ENCODE measurements at places on chromosomes 7 and 10.

DNA sequence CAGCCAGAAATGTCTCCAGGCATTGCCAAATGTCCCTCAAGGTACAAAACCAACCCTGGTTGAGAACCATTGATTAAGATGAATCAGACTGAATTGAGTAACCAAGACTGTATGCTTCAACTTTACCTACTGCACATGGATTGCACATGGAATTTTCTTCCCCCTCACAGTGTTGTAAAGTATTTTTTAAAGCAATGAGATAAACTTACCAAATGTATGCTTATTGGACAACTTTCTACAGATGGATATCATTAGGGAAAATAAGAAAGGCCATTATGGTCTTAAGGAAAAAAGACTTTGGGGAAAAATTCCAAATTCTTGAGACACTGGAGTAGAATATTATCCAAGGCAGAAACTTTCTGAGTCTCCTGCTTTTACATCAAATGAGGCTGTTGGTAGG is 20.9 kb upstream of the MTPN start:
- no peak for DNase-seq

GRCh38 chr10:130891066-130891465 is 420.5 kb downstream of the TCERG1L start:
- no peak for DNase-seq

DNA sequence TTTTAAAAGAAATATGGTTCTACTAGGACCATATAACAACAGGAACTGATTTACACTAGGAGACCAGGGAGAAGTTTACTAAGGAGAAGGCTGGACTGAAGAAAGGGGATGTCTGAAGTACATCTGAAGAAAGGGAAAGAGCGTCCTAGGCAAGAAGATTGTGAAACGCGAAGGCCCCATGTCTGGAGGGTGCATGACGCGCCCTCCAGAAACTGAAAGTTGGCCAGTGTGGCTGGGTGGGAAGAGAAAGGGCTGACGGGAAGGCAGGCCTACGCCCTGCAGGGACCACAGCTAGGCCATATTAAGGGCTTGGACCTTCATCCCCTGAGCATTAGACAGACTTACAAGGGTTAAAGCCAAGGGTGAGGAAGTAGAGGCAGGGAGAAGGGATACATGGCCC is 158.0 kb downstream of the TRIL start:
- no peak for DNase-seq

DNA sequence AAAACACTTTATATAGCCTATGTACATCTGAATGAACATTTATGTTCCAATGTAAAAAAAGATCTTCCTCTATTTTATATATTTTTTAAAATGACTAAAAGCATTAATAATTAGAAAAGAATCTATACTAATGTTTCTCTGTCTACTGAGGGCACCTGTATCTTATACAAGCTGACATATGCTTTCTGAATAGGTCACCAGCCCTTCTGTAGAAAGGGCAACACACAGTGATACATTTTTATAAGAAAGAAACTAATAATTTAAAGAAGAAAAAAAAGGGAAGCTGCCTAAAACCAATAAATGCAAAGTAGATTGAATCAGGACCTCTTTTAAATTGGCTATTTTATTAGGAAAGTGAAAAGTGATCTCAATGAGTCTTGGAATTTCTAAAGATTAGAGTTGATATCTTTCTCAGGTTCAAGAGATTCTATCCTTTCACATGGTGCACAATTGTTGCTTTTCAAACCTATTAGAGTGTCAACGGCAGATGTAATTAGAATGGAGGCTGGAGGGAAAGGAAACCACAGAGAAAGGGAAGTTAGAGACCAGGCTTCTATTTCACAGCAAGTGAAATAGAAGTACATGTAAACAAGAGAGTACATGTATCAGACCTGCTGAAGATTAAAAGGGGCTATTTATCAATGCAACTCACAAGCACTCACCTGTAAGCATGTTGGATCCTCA is 6.3 kb downstream of the MTPN start:
- no peak for DNase-seq

DNA sequence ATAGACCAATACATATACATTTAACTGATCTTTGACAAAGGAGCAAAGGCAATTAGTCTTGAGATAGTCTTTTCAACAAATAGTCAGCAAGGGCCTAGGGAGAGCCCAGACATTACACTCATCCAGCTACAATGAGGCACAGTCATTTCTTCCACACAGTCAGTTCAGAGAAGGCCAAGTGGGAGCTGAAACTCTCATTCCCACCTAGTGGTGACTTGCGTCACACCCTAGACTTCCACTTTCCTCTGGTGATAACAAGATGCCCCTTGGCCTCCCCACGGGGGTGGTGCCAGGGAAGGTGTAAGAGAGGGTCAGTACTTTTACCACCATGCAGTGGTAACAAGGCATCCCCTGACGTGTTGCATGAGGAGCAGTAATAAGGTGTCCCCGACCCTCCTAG is 8.0 kb downstream of the FRMPD2 start:
- DNase-seq = no peak

GRCh38 chr10:123379156-123379555 is 225.0 kb downstream of the BUB3 start:
- no peak for DNase-seq

DNA sequence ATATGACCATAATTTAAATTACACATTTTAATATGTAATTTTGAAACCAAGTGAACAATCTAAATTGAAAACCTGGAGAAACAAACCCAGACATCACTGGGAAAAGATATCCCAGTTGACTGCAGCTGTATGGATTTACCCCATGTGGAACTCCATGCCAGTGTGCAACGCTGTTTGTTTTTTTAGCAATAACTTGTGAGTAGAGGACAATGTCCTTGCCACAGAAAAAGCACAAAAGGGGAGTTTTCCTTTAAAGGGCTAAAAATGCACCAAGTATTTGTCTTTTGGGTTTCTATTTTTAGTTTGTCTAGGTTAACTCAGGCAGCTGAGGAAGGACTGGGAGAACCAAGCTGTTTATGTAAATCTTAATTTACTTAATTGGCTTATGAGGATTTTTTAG is 15.1 kb upstream of the COL17A1 start:
- no peak for DNase-seq

DNA sequence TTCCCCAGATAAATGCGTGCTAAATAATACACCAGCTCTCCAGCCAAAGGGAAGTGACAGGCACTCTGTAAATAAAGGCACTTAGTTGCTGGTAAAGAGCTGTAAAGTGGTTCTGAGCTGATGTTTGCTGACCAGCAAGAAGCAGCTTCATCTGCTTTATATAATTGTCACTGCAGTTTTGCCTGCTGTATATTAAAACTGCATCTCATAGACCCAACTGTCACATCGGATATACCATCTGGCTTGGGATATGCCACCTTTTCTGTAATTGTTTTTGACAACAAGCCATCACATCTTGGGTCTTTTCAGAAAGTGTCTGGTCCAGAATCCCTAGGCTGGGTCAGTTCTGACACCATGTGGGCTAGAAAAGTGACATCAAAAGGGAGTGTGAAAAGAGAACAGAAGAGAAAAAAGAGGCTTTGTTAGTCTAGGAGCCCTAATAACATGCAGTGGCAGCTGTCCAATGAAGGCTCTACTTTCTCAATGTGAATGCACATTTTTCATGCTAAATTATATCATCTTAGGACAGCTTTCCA is 697.6 kb downstream of the KCNMA1 start:
- DNase-seq = no peak

- DNase-seq = no peak
Measured at GRCh38 chr7:111893190-111893589, 313.0 kb downstream of the DOCK4 start.

DNA sequence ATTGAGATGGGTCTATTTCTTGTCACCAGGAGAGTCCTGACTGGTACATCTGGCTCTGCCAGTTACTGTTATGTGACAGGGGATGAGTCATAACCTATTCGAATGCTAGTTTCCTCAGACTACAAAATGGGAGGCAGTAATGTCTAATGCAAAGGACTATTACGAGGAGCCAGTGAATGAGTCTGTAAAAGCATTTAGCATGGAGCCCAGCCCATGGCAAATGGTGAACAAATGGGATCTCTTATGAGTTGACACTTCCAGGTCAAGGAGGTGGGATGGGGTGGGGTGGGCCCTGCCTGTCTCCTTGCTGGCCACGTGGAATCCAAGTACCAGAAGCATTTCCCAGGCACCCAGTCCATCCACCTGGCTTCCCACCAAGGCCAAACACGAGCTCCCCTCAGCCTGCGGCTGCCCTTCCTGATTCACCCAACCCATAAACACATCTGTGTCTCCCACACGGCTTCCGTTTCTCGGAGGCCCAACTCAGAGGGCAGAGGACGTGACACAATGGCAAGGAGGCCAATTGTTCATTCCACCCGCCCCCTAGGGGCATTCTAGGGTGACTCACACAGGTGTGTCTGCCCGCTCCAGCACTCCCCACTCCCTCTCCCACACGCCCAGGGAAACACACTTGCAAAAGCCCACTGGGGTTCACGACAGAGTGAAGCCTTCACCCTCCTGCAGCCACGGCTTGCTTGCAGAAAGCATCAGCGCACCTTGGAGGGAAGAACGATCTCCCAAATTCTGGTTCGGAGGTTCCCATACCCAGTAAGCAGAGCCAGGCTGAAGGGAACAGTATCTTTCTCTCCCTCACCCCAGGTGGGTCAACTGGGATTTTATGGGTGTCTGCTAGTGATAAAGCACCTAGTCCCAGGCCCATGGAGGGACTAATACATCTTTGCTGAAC is 109.8 kb downstream of the SH3PXD2A start:
- peak; percentile 67 for DNase-seq

DNA sequence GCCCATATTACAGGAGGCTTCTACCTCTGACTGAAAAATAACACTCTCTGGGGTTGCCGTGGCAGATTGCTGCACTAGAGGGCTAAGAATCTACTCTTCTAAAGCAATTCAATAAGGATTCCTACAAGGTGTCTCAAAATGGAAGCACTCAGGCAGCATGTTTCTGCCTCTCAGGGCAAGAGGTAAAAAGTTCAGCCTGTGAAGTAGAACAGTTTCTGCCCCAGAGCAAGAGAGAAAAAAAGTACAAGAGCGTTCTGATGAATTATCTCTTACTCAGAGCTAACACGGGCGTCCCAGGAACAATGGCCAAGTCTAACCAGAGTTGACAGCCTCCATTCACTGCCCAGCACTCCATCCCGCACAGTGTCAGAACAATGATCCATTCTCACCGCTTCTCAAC is 71.3 kb upstream of the TES start:
- no peak for DNase-seq

GRCh38 chr10:51394039-51394438 is 305.4 kb downstream of the CSTF2T start:
- DNase-seq = no peak

- no peak for DNase-seq
Measured at GRCh38 chr7:73841689-73842066, 638 bp downstream of the METTL27 start.

DNA sequence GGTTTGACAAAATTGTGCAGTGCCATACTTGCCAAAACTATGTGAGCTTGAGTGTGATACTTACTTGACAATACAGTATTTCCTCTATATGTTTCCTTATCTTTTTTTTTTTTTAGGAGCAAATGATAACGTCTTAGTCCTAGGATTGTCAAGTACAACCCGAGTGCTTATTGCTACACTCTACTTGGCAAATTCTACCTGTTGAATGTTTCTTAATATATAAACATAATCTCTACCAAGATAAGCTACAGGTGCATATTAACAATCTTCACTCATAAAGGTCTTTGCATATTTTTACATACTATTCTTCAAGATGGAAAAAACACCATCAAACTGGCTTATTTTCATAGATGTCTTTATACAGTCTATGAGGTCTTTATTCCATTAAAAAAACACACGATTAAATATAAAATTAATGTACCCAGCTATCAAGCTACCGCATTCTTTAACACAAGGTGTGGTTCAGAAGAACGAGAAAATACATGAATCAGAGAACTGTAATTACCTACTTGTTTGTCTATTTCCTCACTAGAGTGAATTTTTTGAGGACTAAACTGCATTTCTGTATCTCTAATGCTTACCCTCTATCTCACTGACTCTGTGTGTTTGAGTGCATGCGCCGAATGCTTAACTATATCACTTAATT is 76.1 kb upstream of the PDSS1 start:
- DNase-seq = no peak

GRCh38 chr7:66837007-66837406 is 84.0 kb upstream of the TMEM248 start:
- DNase-seq = peak; percentile 49

- no peak for DNase-seq
Measured at GRCh38 chr7:41193738-41194282, 509.1 kb downstream of the INHBA start.

- no peak for DNase-seq
Measured at GRCh38 chr7:143379611-143380259, 1.4 kb upstream of the ZYX start.

All from stimulated activated CD4-positive, alpha-beta T cell treated with anti-CD3 and anti-CD28 coated beads, Interleukin-2, amount 100 ng/mL, for 24 hours (primary cell).